Stimulated activated effector memory CD8-positive, alpha-beta T cell treated with anti-CD3 and anti-CD28 coated beads, Interleukin-12 subunit alpha, Interleukin-12 subunit beta, amount 100 ng/mL, for 72 hours (primary cell): ENCODE measurements at places on chromosomes 5 and 9.

GRCh38 chr5:178131446-178131996, 707 bp downstream of the RMND5B start:
- no peak for DNase-seq

GRCh38 chr9:35333551-35333950, 156.4 kb upstream of the RUSC2 start:
- no peak for DNase-seq

- no peak for DNase-seq
These were observed 35.1 kb downstream of the FAM13B start for GRCh38 chr5:137997726-137998213.

- DNase-seq: no peak
These were observed 256.9 kb upstream of the COX7C start for GRCh38 chr5:86360801-86361200.

GRCh38 chr5:20972419-20972925, 984.5 kb upstream of the CDH18 start:
- no peak for DNase-seq

- no peak for DNase-seq
These were observed 33.3 kb upstream of the RAD23B start for GRCh38 chr9:107249665-107250285.
